ENCODE measurements at places on chromosomes 2 and 18.
A peak's percentile ranks its signal among the peaks of the same experiment; 100 is the strongest.

DNA sequence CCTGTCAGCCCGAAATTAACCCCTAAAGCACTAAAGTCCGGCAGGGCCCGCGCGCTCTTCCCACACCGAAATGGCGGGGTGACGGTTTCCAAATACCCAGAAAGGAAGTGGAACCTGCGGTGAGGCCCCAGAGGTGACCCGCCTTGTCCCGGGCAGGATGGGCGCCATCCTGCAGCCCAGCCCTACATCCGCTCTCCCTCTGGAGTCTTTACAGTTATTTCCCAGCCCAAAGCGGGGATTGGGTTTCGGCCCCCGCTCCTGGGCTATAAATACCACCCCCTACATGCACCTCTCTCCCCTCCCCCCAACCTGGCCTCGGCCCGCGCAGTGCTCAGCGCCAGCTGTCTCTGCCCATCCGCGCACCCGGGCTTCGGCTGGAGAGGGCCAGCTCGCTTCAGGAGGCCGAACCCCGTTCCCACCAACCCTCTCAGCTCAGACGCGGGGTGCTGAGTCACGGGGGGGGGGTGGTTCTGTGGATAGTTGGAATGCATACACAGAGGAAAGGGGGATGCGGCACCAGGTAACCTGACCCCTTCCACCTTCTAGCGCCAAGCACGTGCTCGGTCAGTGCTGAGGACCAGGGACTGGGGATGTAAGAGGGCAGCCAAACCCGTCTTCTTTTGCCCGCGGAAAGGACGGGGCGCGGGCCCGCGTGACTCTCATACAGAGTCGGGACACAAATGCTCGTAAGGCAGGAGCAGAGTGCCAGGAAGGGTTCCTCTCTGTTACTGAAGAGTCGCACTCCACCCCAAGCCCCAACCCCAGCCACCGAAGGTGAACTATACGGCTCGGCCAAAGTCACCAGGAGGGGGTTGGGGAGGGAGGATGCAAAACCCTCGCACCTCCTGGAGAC lies at the start of gene TUBA4B:
Gene TUBA4B (plus strand): TSS at position 344 of the 853 bp plus-strand sequence. CDS start 165 bp downstream, at position 509.
- no peak for DNase-seq

- DNase-seq, result no peak
Measured at GRCh38 chr2:120793682-120794403, 58.2 kb downstream of the GLI2 start.

- no peak for DNase-seq
Measured at GRCh38 chr18:53780666-53781065, 443.8 kb downstream of the MBD2 start.

- DNase-seq, result no peak
Measured at GRCh38 chr2:69639266-69639665, 4.3 kb downstream of the AAK1 start.

DNA sequence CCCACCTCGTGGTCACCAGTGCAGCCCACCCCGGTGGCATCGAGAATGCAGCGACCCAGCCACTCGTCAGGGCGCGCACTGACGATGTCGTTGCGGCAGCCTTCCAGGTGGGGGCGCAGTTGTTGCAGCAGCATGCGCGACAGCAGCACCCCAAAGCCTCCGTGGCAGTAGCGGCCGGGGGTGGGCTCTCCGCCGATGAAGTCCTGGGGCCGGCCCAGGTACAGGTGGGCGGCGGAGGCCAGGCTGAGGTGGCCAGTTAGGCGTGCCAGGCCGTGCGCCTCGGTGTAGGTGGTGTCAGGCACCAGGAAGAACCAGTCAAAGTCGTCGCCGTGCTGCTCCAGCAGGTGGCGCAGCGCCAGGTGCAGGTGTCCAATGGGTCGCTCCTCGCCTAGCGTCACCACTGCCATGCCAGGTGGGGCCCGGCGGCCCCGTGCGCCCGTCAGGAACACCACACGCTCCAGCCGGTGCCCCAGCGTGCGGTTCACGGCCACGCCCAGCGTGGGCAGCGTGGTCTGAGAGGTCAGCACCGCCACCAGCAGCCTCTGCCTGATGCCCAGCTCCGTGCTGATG lies 1.9 kb downstream of the CHPF start:
- peak; percentile 56 for DNase-seq

DNA sequence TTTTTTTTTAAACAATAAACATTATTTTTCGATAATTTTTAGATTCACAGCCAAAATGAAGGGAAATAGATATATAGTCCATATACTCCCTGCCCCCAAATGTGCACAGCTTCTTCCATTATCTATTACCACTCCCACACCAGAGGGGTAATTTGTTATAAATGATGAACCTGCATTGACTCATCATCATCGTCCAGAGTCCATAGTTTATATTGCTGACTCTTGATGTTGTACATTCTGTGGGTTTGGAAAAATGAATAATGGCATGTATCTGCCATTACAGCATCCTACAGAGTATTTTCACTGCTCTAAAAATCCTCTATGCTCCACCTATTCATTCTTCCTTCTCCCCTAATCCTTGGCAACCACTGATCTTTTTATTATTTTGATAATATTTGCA lies 121.5 kb downstream of the LTBP1 start:
- no peak for DNase-seq

DNA sequence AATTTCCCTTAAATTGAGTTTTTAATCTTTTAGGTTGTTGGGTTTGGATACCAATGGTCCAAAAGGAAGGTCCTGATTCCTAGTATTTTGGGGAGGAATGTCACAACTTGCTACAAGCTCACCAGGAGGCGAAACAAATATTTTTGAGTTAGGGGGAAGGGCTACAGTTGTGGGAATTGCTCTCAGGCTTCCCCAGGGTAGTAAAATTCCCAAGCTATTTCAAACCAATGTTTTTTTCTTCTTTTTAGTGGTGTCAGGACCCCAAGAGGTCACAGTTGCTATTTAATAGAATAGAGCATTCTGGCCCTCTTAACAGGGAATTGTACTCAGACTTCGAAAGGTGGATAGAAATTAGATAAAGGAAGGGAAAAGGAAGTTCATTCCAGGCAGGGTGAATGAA lies 68.5 kb upstream of the ST3GAL5 start:
- no peak for DNase-seq

Measured in HAP-1 (cell line).